ENCODE measurements at places on chromosomes 1 and 21. TPM values are rescaled to one million over a fixed set of nuclear protein-coding genes. Genes with fewer than 3 reads are reported as not detected.

The FNDC10 gene
- 1.2 TPM for total RNA-seq

The S100B gene
- total RNA-seq, result 2.0 TPM

The SRGAP2B gene
- total RNA-seq, result 33.2 TPM

The KCNT2 gene
- 13.3 TPM for total RNA-seq

The HTR6 gene
- not detected for total RNA-seq

DNA sequence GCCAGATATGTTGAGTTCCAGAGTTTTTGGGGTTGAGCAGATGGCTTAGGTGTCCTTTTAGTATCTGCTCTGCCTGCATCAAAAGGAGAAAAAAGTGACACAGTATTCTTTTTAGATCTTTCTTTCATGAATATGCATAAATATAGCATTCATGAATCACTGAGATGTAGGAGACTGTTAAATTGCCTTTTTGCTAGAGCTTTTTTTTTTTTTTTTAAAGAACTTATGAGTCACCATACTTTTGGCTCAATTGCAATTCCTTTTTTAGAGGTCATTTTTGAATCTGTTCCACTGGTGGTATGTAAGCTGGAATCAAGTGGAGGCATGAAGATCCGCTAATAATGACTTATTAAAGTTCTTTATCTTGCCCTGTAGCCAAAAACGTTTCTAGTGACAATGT is 480.9 kb upstream of the ZRANB2 start:
- DNase-seq, result no peak

GRCh38 chr1:20211511-20211931 is 25.2 kb upstream of the PLA2G2C start:
- no peak for DNase-seq

DNA sequence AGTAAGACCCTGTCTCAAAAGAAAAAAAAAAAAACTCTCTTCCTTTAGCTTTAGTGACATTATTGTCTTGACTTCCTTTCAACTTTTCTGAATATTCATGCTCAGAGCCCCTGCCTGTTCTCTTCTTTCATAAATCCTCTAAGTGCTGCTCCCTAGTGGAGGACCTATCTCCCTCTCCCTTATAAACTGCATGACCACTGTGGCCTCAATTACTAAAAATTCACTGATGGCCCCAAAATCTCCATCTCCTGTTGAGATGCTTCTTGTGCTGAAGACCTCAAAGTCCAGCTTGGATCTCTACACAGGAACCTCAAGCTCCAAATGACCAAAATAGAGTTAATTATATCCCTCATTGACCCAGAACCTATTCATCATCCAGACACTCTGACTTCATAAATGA is 7.8 kb downstream of the ITLN1 start:
- no peak for DNase-seq

All from posterior vena cava (tissue), 2 donors.